GM23248 (cell line): ENCODE measurements at places on chromosomes 6 and 20. TPM values are rescaled to one million over a fixed set of nuclear protein-coding genes. Genes with fewer than 3 reads are reported as not detected.

CBLN4 gene
- not detected in 2 replicates for polyA plus RNA-seq

SPATA25 gene
- polyA plus RNA-seq, result 0.27 TPM in 1 of 2 replicates, not detected in the other

COL10A1 gene
- 0.94 and 0.95 TPM in 2 replicates for polyA plus RNA-seq

DEFB132 gene
- not detected in 2 replicates for polyA plus RNA-seq

OOEP gene
- not detected in 2 replicates for polyA plus RNA-seq

DNA sequence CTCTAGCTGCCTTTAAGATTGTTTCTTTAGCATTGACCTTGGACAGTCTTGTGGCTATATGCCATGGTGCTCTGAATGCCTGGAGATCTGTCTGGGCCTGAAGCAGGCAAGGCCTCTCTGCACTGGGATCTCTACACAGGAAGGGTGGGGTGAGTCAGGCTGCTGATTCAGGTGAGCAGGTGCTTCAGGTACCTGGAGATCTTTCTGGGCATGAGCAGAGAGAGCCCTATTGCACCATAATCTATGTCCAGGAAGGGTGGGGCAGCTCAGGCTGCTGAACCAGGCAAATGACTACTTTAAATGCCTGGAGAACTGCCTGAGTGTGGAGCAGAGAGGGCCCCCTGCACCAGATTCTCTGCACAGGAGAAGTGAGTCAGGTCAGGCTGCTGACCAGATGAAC, 94.5 kb downstream of the TPBG start:
- 0 out of 2 replicates have a peak, but pooled peaks cover 3% of the 10 kb centered on the region for H3K36me3 ChIP-seq
- no peaks in the 10 kb centered on the region for H3K4me1 ChIP-seq
- DNase-seq, result no peak

- H3K27me3 ChIP-seq, result peaks cover 15% of the 10 kb centered on the region
- H3K4me1 ChIP-seq, result no peaks in the 10 kb centered on the region
- no peaks in the 10 kb centered on the region for H3K36me3 ChIP-seq
- H3K27ac ChIP-seq, result no peak overlapping the region
Measured at GRCh38 chr6:125773387-125774341, 17.1 kb upstream of the NCOA7 start.

GRCh38 chr6:87484491-87484890, 11.7 kb downstream of the SLC35A1 start:
- H3K27ac ChIP-seq, result no peak overlapping the region
- no peak for DNase-seq
- no peak overlapping the region for H3K4me3 ChIP-seq
- no peaks in the 10 kb centered on the region for H3K27me3 ChIP-seq

DNA sequence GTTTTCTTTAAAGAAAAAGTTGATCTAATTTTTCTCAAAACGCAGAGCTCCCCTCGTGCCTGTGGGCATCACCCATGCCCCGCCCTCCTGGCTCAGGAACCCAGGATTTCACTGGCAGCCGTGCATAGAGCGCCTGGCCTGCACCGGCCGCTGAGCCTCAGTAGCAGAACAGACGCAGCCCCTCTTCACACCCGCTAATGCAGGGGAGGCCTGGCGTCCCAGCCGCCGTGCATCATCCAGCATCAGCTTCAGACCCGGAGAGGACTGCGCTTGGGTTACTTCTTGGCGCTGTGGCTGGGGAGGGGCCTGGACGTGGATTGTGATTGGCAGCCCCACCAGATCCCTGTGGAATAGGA, 18.1 kb downstream of the RBM38 start:
- no peaks in the 10 kb centered on the region for H3K4me1 ChIP-seq
- H3K36me3 ChIP-seq, result no peaks in the 10 kb centered on the region
- no peak overlapping the region for H3K4me3 ChIP-seq
- no peaks in the 10 kb centered on the region for H3K27me3 ChIP-seq
- DNase-seq, result no peak

DNA sequence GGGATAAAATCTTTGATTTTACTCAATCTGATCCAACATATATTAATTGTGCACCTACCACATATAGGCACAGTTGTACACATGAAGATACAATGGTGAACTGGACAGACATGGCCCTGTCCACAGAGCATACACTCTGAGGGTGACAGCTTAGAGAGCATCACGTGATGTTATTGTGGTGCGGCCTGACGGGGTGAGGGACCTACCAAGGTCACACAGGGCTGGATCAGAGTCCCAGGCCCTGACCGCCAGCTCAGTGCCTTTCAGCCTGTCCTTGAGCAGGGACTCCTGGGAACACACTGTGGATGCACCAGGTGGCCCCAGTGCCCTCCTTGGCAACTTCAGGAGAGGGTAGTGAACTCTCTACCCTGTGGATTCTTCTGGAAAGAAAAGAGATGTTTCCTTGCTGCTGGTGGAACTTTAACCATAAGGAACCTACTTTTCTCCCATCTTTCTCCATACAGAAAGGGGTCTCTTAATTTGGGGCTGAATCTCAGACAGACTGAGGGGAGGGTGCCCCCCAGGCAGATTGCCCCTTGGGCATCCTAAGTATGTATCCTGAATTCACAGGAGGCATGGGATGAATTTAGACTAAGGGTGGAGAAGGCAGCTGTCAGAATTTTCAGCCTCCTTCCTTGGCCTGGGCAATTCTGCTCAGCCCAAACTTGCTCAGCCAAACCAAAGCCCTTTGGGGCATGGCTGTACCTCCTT, 26.5 kb downstream of the PCK1 start:
- H3K36me3 ChIP-seq, result no peaks in the 10 kb centered on the region
- no peak overlapping the region for H3K27ac ChIP-seq
- H3K4me3 ChIP-seq, result no peak overlapping the region
- no peak for DNase-seq

GRCh38 chr20:45576995-45577394, 2.1 kb downstream of the WFDC8 start:
- H3K36me3 ChIP-seq, result no peaks in the 10 kb centered on the region
- no peak overlapping the region for H3K27ac ChIP-seq
- DNase-seq, result peak; percentile 39
- peaks cover 6% of the 10 kb centered on the region for H3K4me1 ChIP-seq

GRCh38 chr20:43959079-43959919, 44.6 kb downstream of the TOX2 start:
- no peak overlapping the region for H3K4me3 ChIP-seq
- no peaks in the 10 kb centered on the region for H3K27me3 ChIP-seq
- H3K27ac ChIP-seq, result no peak overlapping the region
- DNase-seq, result peak; percentile 47
- H3K4me1 ChIP-seq, result peaks cover 23% of the 10 kb centered on the region
- no peaks in the 10 kb centered on the region for H3K36me3 ChIP-seq
